ENCODE measurements at places on chromosomes 3 and 15. TPM values are rescaled to one million over a fixed set of nuclear protein-coding genes. Genes with fewer than 3 reads are reported as not detected.

Gene SERPINI2
- 0.04 TPM for total RNA-seq

Gene KCNAB1
- total RNA-seq: 4.3 TPM

Gene GATA2
- total RNA-seq: 2.1 TPM

Gene ZDHHC19
- not detected for total RNA-seq

Gene SPSB4
- total RNA-seq: 13.1 TPM

Gene ALPK3
- 35.9 TPM for total RNA-seq

Gene RBPMS2
- total RNA-seq: 0.44 TPM

Gene UROC1
- total RNA-seq: 0.04 TPM

Gene WDR93
- total RNA-seq: 0.04 TPM

Gene VWA5B2
- 0.04 TPM for total RNA-seq

Gene A4GNT
- total RNA-seq: not detected

Gene TMEM212
- total RNA-seq: 0.09 TPM

Gene KBTBD8
- total RNA-seq: 3.2 TPM

All from muscle of leg (tissue), 16 donors.